ENCODE measurements at places on chromosomes 3 and 15.

DNA sequence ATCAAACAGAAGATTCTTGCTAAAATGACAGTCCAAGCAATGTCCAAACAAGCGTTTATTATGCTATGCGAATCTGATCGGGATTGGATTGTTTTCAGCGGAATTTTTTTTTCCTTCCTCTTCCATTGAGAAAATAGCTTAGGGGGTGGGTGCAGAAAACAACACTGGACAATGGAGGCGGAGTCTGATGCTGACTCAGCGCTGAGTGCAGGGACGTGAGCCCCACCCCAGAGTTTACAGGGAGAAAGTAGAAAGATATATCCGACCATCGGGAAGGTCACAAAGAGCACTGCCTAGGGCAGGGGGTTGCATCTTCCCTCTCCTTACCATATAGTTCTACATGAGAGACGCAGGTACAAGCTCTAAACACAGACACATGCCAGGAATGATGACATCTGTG is 117.0 kb downstream of the FOXP1 start:
- DNase-seq = no peak

DNA sequence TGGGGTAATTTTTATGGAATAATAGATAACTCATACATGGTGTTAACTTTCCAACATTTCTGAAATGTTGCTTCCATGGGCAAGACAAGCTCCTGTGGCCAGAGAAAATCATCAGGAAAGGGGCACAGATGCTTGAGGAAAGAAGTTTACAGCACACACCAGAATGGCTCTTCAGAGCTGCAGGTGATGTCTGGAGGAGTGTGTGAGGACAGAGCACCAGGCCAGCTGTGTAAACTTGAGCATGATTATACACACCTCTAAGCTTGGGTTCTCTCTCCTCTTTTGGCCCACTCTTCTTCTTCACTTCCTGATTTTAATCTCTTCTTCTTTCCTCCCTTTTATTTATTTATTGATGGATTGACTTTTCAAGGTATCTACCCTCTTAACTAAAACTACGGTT is 676.0 kb downstream of the GRM7 start:
- no peak for DNase-seq

- DNase-seq = no peak
These were observed 196.2 kb upstream of the CNTN4 start for GRCh38 chr3:1902416-1902815.

GRCh38 chr15:39542385-39543065 is 38.4 kb upstream of the THBS1 start:
- no peak for DNase-seq

DNA sequence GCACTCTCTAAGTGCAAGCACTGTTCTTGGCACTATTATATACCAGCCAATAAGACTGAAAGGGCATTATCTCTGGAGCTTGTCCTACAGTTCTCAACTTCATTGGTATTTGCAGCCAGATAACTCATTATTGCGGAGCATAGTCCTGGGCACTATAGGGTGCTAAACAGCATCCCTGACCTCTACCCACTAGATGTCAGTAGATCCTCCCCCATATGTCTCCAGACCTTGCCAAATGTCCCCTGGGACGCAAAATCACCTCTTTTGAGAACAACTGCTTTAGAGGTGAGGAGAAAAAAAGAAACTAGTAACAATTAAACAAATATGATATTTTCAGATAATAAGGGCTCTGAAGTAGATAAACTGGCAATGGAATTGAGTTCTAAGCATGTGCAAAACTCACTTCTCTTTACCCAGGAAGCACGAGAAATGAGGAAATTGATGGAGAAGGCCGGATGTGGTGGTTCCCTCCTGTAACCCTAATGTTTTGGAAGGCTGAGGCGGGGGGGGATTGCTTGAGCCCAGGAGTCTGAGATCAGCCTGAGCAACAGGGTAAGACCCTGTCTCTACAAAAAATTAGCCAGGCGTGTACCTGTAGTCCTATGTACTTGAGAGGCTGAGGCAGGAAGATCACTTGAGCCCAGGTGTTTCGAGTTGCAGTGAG is 61.4 kb downstream of the FRMD4B start:
- no peak for DNase-seq

- no peak for DNase-seq
These were observed 179.7 kb upstream of the ROBO1 start for GRCh38 chr3:79947469-79947868.

GRCh38 chr15:33926260-33926659 is 42.0 kb upstream of the CHRM5 start:
- DNase-seq = no peak

DNA sequence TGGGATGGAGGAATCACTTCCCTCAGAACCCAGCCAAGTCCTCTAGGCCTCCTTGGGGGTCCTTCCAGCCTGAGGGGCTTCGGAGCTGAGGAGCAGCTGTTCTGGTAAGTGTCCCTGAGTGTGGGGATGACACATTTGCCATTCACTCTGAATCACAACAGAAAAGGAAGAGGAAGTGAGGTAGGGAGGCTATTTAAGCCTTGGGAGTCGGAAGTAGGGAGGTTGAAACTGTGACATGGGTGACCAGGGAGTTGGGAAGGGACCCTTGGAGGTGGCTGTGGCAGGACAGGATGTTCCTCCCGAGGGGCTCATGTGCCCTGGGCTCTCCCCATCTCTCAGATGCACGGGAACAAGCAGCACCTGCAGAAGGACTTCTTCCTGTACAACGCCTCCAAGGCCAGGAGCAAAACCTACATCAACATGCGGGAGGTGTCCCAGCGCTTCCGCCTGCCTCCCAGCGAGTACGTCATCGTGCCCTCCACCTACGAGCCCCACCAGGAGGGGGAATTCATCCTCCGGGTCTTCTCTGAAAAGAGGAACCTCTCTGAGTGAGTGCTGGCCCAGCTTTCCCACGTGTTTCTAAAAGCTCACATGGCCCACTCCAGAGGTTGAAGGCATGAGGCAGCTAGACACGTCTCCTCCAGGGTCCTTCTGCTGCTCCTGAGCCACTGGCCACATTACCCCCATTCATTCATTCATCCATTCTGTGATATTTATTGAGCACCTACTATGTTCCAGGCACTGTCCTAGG is 43.3 kb downstream of the CAPN3 start:
- no peak for DNase-seq

GRCh38 chr15:96583671-96584070 is 253.2 kb downstream of the NR2F2 start:
- no peak for DNase-seq

DNA sequence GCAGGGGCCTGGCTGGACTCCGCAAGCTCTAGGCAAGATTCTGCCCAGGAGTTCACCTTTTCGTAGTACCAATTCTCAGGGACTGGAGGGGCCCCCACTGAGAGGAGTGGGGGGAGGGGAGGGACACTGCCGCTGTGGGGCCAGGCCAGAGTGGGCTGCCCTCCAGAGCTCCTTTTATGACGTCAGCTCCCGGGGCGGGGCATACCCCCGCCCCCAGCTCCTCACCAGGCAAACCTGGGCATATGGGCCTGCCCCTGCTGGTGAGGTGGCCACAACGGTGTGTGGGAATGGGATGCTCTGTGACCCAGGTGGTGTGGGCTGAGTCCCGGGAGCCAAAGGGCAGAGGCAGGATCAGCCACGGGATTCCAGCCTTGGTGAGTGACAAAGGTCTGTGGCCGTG is 3.3 kb downstream of the DNAJB8 start:
- DNase-seq = no peak

GRCh38 chr3:160982491-160982890 is 122.7 kb downstream of the B3GALNT1 start:
- DNase-seq = no peak

GRCh38 chr15:33508703-33509102 is 197.9 kb downstream of the RYR3 start:
- DNase-seq = no peak

DNA sequence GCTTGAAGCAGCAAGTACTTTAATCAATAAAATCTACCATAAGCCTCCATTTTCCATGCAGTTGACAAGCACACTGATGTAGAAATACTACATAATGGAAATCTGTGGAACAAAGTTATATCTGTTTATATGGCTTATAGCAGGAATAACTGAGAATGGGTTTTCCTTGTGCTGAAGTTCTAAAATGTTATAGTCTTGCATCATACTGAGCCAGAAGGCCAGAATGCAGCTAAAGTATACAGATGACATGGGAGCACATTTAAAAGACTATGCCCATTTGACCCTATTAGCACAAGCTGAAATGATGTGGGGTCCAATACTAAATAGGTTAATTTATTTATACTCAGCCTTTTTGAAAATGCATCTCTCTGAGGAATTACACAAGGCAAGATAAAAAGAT is 25.1 kb downstream of the SLC24A5 start:
- no peak for DNase-seq

- DNase-seq = no peak
These were observed 184.1 kb upstream of the FEZF2 start for GRCh38 chr3:62557450-62557849.

DNA sequence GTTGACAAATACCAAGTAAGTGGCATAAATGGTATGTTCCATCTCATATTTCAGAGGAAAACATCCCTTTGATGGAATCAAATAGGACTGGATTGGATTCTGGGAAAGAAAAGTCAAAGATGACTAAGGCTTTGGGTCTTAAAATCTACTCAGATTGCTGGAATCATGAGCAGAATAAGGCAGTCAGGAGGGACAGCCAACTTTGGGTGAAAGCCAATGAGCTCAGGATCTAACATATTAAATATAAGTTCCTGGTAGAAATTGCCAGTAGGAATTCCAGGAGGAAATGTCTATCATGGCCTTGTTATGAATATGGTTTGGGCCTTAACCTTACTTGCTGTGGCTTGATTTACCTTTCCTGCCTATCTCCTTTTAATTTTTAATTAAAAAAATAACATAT is 55.3 kb downstream of the ISL2 start:
- DNase-seq = no peak

DNA sequence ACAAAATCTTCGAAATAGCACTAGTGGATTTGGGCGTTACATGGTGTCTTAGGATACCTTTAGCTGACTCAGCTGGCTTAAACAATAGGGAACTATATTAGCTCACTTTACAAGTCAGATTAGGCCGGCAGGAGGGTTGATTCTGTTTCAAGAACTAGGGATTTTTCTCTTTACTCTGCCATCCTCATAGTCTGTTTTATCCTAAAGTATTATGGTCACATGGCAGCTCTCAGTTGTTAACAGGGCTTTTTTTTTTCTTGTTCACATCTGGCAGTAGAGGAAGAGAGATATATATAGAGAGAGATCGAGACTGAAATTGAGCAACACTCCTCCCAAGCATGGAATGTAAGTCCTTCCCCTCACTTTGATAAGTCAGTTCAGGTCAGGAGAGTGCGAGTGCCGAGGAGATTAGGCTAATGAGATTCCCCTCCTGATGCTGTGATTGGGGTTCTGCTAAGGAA is 32.9 kb downstream of the CHP1 start:
- DNase-seq = no peak

- no peak for DNase-seq
These were observed 59.3 kb downstream of the CYP11A1 start for GRCh38 chr15:74307827-74308811.

DNA sequence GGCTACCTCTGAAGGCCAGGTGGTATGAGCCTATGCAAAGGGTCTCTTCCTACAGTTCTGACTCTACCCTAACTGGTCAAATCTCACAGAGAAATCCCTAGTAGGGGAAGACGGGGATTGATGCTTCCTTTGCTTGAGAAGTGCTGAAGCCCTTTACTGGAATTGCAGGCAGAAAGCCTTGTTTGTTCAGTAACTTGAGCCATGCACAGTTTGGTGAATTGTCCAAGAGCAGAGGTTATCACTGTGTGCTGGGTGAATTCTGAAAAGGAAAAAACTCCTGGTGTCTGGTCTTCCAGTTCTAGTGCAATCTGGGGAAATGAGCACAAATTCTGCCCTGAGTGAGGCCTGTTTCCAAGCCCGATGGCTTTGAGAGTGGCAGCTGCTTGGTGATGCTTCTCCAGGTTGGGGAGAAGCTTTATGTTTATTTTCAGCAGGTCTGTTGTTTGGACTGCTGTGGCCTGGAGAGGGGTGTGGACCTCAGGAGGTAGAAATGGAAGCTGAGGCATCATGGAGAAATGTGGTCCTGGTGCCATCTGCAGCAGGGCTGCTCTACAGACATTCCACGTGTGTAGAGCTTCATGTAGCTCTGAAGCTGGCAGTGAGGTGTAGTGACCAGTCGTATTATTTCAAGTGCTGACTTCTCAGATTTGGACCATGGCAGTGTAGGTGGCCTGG is 60.9 kb downstream of the ARNT2 start:
- no peak for DNase-seq

- no peak for DNase-seq
These were observed 1.9 kb downstream of the PPP4R2 start for GRCh38 chr3:72998466-72998865.

- DNase-seq = no peak
These were observed 124.8 kb upstream of the NR2E3 start for GRCh38 chr15:71685420-71685993.

- DNase-seq = no peak
These were observed 49.0 kb downstream of the DZIP1L start for GRCh38 chr3:138066383-138066782.

DNA sequence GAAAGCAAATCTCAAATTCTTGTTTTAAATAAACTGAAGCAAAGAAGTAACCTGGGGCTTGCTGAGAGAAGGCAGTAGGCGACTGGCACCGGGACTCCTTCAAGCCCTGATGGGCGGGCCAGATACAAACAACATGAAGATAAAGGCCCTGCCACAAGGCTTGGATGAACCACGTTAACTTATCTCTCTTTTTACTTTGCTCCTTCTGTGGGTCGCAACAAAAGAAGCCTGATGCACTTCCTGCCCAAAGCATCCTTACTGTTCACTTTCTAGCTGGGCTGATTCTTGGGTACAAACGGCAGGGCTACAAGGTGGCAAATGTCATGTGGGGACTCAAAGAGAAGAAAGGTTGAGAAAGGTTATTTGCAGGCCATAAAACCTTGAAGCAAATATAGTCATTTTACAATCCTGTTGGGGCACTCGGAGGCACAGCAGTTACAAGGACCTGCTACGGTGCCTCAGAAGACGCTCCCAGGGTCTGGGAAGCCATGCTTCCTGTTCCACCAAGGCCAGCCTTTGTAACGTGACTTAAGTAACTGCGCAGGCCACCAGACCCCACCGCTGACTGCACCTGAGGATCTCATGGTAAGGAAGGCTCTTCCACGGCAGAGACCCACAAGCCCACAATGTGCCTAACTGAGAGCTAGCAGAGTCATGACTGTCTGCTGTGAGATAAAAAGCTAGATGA is 71.1 kb downstream of the CHSY1 start:
- DNase-seq = no peak

GRCh38 chr3:112847692-112848091 is 1.0 kb upstream of the CD200R1L start:
- no peak for DNase-seq

DNA sequence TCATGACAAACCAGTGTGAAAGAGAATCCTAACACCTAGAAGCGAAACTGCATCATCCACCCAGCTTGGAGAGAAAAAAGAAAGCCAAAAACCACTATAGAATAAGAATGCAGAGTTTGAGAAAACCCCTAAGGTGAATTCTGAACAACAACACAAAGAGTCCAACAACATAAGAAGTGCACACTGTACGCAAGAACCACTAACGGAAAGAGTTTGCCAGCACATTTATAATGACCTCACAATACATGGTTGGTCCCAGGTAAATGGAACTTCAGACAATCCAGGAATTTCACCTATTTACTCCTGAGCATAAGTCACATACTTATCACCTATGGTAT is 128.3 kb upstream of the BHLHE40 start:
- no peak for DNase-seq
